ENCODE measurements at places on chromosomes 5 and 9.

- DNase-seq, result no peak
These were observed 49.1 kb upstream of the SLIT3 start for GRCh38 chr5:169350016-169350415.

GRCh38 chr5:65672796-65673195, 48.0 kb downstream of the SHLD3 start:
- DNase-seq, result no peak

DNA sequence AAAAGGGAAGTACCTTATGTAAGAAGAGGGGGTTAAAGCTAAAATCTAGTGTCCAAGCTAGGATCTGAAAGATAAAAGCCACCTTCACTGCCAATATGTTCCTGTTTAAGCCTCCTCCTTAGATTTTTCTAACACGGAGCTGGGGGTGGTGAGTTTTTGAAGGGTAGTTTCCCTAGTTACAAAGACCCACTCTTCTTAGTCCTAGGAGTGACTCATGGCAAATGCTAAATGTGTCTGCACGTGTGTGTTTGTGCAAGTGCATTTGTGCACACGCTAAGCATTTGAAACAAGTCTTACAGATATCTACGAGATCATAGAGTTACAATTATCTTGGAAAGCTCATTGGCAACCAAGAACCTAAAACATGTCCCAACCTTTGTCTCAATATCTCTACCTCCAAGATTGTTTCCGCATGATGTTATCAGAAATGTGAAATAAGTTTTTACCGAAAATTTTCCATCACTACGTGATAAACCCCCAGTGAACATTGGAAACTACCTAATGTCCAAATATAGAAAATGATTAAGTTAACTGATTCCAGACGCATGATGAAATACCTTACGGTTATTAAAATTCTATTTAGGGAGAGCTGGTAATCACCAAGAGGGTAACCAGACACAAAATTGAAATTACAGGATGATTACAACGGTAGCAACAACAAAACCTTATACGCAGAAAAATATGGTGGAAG, 78.0 kb upstream of the HRH2 start:
- no peak for DNase-seq

DNA sequence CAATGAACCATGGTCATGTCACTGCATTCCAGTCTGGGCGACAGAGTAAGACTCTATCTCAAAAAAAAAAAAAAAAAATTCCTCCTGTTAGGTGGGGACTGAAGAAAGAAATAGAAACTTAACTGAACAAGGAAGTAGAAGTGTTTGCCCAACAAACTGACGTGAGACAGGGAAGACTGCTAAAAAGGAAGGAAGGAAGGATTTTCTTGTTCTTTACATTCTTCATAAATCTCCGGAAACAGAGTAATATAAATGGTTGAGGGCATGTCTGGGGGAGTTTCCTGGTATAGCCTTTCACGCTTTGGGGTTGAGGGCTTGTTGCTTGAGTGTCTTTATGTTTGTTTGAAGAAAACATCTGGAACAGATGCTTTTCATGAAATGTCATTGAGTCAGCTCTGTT, 3.1 kb downstream of the TOR1B start:
- no peak for DNase-seq

DNA sequence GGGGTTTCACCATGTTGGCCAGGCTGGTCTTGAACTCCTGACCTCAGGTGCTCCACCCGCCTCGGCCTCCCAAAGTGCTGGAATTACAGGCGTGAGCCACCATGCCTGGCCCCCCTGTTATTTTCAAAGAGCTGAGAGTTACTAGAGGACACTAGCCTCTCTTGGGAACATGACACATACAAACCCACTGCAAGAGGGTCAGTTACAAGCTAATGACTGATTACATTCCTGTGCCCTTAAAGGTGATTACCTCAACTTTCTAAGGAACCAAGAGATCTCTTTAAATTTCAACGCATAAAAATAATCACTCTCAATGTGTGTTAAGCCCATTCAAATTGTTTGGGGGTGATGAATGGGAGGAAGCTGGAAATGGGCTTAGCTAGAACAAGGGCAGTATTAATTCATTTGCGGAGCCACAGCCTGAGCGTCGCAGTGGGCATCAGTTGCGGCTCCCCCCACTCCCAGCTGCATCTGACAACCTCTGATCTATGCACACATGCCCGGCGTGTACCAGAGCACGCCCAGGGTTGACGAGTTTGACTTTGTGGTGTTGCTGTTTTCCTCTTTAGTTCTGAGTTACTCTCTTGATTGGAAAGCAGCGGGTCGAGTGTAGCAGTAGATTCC, 146.9 kb downstream of the GOLPH3 start:
- DNase-seq, result no peak

- no peak for DNase-seq
These were observed 4.5 kb downstream of the TSTD2 start for GRCh38 chr9:97628668-97629067.

DNA sequence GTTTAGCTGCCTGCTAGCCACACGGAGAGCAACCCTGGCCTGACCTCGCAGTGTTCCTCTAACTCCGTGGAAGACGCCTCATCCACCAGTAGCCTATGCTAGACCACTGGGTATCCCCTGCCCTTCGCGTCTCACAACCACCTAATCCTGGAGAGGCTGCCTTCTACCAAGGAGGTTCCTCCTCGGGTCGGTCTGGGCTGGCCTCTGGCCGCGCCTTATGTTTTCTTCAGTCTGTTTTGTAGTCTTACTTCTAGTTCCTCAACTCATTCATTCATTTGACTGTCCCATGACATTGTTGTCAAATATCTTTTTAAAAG, 1.6 kb upstream of the TPM2 start:
- no peak for DNase-seq

- no peak for DNase-seq
These were observed 341.8 kb downstream of the MAN2A1 start for GRCh38 chr5:110031402-110032140.

GRCh38 chr9:115015018-115015635, 84.7 kb upstream of the TNFSF8 start:
- no peak for DNase-seq

GRCh38 chr5:151671950-151672349, 14.8 kb downstream of the SPARC start:
- DNase-seq, result no peak

GRCh38 chr5:179322071-179323025, 22.9 kb downstream of the ADAMTS2 start:
- no peak for DNase-seq

DNA sequence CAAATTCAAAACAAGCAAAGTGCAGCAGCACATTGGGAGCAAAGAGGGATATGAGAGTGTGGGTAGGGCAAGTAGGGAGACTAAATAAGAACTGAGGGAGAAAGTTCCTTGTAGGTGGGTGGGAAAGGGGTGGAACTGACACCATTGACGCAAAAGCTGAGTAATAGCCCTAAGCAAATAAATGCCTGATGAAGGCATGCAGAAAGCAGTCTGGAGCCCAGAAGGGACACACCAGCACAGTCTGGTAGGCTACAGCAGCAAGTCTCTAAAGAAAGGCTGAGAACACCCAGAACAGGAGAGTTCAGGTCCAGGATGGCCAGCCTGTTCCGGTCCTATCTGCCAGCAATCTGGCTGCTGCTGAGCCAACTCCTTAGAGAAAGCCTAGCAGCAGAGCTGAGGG, at the start of gene INSL4:
Gene INSL4, plus strand, starts transcription at position 208 of the 400 bp plus-strand sequence. Its CDS starts 105 bp downstream, at position 313.
- no peak for DNase-seq

DNA sequence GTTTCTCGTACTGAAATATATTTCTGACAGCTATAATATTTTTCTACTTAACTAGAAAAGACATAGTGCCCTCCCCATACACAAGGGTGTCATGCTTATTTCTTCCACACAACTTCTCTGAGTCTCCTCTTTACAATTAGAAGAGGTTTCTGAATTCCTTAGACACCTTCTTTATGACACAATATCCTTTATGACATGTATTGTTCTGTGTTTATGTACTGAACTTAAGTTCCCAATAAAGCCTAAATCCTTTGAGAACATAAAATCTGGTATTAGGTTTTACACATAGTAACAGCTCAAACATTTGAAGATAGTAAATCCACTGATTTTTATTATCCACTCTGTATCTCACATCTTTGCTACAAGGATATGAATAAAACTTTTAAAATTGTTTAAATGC, 32.5 kb downstream of the GRAMD2B start:
- DNase-seq, result no peak

DNA sequence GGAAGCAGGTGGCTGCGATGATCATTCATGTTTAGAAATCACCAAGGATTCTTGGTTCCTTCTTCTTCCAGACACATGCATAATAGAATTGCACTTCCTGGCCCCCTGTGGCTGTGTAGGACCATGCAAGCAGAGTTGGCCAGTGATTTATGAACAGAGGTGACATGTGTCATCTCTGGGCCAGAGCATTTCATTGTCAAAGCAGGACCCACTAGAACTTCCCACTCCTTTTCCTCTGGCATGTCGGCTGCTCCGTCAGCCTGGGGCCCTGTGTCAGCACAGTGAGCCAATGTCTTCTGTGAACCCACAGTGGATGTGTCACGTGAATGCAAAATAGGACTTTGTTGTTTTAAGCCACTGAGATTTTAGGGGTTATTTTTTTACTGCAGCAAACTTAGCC, 59.2 kb downstream of the HSD17B3 start:
- no peak for DNase-seq

GRCh38 chr5:174273325-174273724, 227.8 kb downstream of the NSG2 start:
- no peak for DNase-seq

GRCh38 chr9:133701981-133702797, 36.0 kb downstream of the SARDH start:
- DNase-seq, result no peak
